CD4-positive, alpha-beta T cell treated with Interleukin-6 at 100 ng/mL for 8 hours (primary cell): ENCODE measurements at places on chromosomes 3 and 15.

DNA sequence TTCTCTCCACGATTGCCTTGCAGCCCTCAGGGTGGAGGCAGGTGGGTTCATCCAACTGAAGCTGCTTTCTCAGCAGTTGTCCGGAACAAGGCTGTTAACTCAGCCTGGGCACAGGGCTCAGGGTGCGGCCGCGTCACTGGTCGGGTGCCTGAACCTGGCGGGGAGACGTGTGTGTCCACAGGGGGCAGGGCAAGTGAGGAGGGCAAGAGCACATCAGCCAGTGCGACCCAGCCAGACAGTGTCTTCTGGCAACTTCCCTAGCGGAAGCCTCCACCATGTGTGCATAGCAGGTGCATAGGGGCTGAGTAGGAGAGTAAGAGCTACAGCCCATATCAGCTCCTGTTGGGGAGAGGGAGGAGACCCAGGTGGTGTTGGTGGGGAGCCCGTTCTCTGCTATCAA is 150.4 kb upstream of the THRB start:
- DNase-seq: no peak

- DNase-seq: no peak
Observed at GRCh38 chr3:173936316-173936715, 538.8 kb downstream of the NLGN1 start.

GRCh38 chr3:181881749-181882148 is 170.0 kb downstream of the SOX2 start:
- no peak for DNase-seq

GRCh38 chr3:147408188-147409100 is 721 bp upstream of the ZIC1 start:
- no peak for DNase-seq

GRCh38 chr3:133532951-133533350 is 40.5 kb upstream of the CDV3 start:
- no peak for DNase-seq
